ENCODE measurements at places on chromosomes 5 and 9.

GRCh38 chr5:73031839-73032238 lies 76.0 kb downstream of the FCHO2 start:
- DNase-seq: no peak

DNA sequence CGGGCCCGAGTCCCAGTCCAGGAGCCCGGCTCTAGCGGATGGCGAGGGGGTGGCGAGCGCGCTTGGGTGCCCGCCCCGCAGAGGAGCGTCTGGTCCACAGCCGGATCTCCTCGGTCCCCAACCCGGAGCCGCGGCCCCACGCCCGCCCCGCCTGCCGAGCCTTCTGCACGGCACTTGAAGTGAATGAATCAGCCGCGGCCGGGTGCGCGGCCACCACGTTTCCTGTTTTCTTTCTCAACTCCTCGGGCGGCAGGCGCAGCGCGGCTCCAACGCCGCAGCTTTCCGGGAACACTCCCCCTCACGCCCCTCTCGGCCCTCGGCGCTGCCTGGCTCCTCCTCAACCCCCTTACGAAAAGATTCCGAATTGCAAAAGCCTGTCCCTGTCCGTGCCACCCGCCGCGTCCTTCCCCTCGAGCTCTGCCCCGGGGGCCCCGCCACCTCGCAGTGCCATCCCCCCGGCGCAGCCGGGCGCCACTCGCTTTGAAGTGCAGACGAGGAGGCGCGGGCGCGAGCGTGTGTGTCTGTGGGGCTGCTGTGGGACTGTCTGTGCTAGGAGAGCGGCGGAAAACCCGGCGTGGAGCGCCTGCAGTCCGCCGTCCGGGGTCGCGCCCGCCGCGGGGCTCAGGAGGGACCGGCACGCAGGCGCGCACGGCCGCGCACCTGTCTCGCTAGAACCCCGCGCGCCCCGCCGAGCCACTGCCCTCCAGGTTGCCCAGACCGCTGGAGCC lies 456.6 kb downstream of the RAB3C start:
- peak; percentile 87 for DNase-seq

DNA sequence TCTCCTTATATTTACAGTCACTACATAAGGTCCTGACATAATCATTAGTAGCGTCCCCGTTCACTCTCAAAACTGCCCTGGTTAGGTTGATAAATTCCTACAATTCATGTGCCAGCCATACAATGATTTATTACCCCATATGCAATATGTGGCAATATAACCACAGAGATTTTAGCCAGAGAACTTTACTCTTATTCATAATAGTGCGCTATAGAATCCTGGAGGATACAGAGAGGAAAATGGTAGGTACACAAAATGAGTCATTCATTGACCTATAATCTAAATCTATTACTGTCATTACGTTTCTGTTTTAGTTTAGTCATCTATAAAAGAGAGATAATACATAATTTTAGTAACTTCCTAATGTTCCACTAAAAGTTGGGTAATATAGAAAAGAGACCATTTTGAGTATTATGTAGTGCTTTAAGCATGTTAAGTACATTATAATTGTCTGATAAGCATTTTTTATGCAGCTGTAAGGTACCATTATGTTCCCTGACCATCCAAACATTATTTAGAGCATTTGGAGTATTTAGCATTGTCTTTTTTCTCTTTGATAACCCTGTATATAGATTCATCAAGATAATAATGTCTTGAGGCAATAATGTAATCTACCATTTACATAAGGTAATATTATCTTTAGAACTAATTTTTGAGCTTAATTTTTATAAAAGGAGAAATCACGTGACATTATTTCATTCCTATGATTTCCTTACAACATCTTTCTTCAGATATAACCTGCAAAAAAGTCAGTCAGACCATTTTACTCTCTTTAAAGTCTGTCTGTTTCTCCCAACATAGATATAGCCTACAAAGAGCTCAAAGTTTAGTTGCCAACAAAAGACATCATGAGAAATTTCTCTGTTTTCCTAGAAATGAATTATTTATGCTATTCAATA lies 655.5 kb upstream of the ZNF608 start:
- DNase-seq: no peak

DNA sequence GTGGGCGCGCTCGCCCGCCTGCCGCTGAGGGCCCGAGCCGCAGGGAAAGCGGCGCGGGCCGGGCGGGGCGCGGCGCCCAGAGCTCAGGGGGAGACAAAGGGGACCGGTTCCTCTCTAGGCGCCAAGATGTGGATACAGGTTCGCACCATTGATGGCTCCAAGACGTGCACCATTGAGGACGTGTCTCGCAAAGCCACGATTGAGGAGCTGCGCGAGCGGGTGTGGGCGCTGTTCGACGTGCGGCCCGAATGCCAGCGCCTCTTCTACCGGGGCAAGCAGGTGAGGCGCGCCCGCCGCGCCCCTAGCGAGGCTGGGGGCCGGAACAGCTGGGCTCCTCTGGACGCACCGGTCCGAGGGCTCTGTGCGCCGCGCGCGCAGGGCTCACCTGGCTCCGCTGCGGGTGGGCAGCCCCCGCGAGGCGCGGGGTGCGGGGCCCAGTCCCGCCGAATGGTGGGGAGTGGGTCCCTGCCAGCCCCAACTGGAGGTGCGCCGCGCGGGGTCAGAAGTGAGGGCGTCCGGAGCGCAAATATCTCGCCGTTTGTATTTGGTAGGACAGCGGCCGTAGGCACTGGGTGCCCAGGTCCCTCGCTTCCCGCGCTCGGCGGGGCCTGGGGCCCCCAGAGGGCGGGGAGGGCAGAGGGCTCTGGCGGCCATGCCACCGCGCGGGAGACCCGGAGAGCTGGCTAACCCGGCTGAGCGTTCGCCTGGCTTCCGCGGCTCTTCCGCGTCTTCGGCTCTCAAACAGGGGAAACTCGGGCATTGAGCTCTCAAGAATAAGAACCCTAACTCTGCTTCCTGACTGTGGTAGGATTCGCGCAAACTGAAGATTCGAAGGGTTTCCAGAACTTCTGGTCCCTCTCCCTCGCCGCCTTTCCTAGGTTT lies 607 bp downstream of the UHRF2 start:
- DNase-seq: peak; percentile 33

GRCh38 chr5:119383008-119383407 lies 27.2 kb downstream of the TNFAIP8 start:
- no peak for DNase-seq

GRCh38 chr5:105817914-105818313 lies 1852.8 kb downstream of the EFNA5 start:
- no peak for DNase-seq

DNA sequence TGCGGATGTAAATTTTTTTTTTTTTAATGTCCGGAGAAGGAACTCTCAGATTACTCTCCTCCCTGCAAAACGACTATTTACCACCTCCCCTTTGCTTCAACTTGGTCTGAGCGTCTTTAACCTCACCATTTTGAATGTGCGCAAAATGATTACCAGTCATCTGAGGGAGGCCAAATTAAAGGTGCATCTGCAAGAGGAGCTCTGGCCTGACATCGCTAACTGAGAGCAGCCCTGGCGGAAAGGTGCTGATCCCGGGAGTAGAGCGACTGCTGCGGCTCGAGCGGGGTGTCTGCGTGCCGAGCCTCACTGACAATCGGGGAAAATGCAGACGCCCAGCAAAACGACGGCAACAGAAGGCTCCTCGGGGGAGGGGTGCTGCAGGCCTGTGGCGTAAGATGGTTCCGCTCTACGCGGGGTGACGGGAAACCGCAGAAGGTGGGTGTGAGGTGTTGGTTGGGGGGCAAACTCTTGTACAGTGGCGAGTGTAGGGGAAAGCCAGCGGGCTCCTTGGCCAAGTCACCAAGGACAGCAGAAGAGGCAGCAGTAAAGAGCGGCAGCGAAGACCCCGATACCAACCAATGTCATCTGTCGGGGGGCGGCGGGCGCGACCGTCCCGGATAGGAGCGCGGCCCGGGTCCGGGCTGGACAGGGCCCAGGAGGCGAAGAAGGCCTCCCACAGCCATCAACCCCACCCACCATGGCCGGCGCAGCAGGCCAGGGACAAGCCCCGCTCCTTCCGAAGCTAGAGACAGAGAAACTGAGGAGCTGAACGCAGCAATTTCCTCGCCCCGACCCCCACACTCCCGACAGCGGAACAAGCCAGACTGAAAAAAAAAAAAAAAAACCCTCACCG lies 557 bp downstream of the PJA2 start:
- DNase-seq: peak; percentile 86

Measured in CD4-positive, alpha-beta T cell treated with Interleukin-1 beta for 1 hour (primary cell).